ENCODE measurements at places on chromosomes 7 and 10.
A peak's percentile ranks its signal among the peaks of the same experiment; 100 is the strongest.

DNA sequence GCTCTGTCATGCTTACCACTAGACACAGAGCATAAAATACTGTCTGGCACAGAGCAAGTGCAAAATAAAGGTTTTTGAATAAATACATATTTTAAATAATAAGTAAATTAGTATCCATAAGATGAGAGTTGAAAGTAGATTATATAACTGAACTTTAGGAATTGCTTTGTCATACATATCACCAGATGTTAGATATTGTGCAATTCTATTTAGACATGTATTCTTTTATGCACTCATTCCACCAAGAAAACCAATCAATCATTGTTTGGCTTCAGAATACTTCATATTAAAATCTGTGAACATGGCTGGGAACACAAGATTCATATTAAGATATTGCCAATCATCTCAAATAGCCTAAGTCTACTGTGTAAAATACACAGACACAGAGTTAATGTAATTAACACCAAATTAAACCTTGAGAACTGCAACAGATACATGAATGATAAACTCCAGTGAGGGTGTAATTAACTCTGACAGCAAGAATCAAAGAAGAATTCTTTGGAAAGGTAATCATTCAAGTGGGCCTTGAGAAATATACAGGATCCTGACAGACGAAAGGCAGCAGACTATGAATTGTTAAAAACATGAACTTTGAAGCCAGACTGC lies 201.0 kb upstream of the PTN start:
- H3K27me3 ChIP-seq = no peaks in the 10 kb centered on the region
- no peaks in the 10 kb centered on the region for H3K4me1 ChIP-seq
- no peak overlapping the region for H3K4me3 ChIP-seq
- DNase-seq = no peak
- H3K36me3 ChIP-seq = no peaks in the 10 kb centered on the region

DNA sequence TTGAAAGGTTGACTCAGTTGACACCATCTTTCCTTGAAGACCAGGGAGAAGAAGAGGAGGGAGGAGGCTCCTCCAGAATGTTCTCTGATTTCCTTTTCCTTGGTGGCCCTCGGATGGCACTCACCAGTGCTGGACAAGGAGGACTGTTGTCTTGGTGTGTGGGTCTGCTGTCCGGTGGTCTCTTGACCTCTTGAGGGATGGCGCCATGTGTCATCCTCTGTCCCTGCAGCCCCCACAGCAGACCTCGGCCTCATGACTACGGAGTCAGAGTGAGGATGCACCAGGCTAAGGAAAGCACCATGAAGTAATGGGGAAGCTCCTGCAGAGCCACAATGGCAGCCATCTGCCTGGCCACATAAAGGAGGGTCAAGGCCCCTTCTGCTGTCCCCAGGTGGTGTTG lies 475.0 kb downstream of the GLRX3 start:
- no peaks in the 10 kb centered on the region for H3K36me3 ChIP-seq
- no peak overlapping the region for H3K4me3 ChIP-seq
- no peak overlapping the region for H3K27ac ChIP-seq
- no peaks in the 10 kb centered on the region for H3K27me3 ChIP-seq
- H3K4me1 ChIP-seq = no peaks in the 10 kb centered on the region

GRCh38 chr7:29953726-29954347 lies 35.8 kb downstream of the SCRN1 start:
- H3K27ac ChIP-seq = no peak overlapping the region
- no peaks in the 10 kb centered on the region for H3K27me3 ChIP-seq
- DNase-seq = no peak
- H3K36me3 ChIP-seq = no peaks in the 10 kb centered on the region
- peaks cover 17% of the 10 kb centered on the region for H3K4me1 ChIP-seq

DNA sequence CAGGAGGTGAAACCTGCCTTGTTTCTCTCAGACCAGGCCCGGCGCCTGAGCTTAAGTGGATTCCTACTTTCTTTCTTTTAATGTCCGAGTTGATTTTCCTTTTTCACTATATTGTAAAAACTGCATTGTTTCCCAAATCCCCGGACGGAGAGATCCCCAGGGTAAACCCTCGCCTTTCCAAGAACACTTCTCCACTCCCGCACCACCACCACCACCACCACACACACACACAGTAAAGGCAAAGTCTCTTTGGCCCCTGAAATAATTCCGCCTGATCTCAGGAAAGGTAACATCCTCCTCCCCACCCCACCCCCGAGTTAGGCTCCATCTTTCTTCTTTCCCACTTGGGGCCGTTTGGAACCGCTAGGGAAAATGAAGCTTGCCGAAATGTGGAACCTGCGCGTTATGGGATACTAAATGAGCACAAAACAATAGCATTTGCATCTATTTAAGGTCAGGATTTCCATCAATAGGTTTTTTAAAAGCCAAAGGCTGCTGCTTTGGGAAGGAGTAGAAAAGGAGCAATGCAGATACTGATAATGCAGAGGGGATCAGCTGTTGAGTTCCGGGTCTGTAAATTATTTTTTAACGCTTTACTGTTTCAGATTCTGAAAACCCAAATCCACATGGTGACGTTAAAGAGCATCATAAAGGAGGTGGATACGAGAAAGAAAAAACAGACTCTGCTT lies 2.5 kb downstream of the HPSE2 start:
- DNase-seq = no peak
- no peaks in the 10 kb centered on the region for H3K36me3 ChIP-seq
- H3K27ac ChIP-seq = no peak overlapping the region
- peaks cover 23% of the 10 kb centered on the region for H3K4me1 ChIP-seq
- H3K4me3 ChIP-seq = peak overlapping the region; percentile 30
- peaks cover 89% of the 10 kb centered on the region for H3K27me3 ChIP-seq

- peaks cover 4% of the 10 kb centered on the region for H3K27me3 ChIP-seq
- no peaks in the 10 kb centered on the region for H3K36me3 ChIP-seq
- H3K4me1 ChIP-seq = no peaks in the 10 kb centered on the region
- H3K4me3 ChIP-seq = no peak overlapping the region
- no peak for DNase-seq
Observed at GRCh38 chr10:33497338-33497737, 162.9 kb upstream of the NRP1 start.

Data from activated naive CD8-positive, alpha-beta T cell treated with anti-CD3 and anti-CD28 coated beads, Interleukin-2, amount 50 U/mL, for 24 hours (primary cell).